ENCODE measurements at places on chromosomes 7 and 10.

- no peak for DNase-seq
Measured at GRCh38 chr7:51190969-51191368, 125.6 kb downstream of the COBL start.

DNA sequence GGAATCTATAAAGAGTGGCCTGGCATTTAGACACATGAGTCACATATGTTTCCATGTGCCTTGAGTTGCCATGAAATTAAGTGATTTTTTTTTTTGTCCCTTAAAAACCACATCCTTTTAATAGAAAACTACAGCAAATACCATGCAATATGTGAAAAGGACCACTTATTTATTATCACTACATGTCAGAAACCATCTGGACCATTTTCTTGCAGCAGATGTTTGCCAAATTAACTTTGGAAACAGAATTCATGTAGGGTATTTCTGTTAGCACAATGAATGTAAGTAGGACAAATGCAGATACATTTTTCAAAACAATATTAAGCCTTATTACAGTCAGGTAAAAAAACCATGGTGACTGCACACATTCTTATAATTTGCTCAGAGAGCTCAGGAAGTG, 230.6 kb downstream of the REEP3 start:
- no peak for DNase-seq

- DNase-seq: no peak
Measured at GRCh38 chr10:96814264-96814663, 17.8 kb upstream of the LCOR start.

- DNase-seq: no peak
Measured at GRCh38 chr7:45575501-45576248, 1.5 kb downstream of the ADCY1 start.

GRCh38 chr10:106612381-106612780, 552.1 kb downstream of the SORCS1 start:
- no peak for DNase-seq

DNA sequence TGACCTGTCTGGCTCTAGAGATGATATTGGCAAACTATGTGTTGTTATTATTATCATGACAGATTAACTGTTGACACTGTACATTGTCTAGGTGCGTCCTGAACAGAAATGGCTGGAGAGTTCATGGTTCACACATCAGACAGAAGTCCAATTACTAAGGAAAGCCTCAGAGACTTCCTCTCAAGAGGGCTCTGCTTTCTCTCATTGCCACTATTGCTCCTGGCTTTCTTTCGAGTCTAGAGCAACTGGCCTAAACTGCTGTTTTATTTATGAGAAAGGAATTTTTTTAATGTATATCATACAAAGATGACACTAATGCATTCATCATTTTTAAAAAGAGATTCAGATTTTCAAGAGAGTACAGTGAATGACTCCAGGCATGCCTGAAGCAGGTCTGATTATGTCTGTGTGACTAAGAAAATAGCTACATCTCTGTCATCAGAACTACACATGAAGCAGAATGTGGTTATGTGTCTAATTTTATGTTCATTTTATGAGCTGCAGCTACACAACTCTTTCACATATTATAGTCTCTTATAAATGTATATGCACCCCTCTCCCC, 30.4 kb downstream of the NRCAM start:
- DNase-seq: no peak

DNA sequence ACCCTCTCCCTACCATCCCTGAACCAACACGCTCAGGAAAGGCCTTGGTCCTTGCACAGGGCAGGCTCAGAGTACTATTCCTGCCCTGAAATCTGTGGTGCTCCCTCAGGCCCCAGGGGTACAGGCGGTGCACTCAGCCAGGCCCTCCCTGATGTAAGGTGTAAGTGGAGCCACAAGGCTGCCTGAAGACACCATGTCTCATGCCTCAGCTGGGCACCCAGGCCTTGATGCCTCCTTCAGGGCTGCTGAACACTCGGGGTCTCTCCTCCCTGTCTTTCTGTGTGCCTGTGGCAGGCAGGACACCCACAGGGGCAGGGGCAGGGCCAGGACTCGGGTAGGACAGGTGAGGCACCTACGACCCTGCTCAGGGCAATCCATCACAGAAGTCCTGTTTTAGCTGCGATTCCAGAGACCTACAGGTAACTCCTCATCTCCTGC, 22.9 kb upstream of the ANTXRL start:
- DNase-seq: no peak

DNA sequence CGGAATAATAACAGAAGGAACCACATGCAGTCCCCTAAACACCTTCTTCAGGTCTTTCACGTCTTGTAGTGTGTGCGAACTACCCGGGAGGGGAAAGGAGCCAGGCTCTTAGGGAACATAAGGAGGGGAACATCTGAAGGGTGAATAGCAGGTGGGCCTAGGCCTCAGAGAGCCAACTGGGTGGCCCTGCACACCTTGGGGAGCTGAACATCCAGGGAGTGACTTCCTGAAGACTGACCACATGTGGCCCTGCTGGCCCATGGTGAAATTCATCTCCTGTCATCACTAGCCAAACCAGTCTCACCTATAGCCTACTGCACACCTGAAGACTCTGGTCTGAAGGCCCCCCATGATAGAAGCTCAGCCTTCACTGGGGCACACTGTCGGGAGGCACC, 5.6 kb downstream of the CALML3 start:
- DNase-seq: no peak

Data from HuH-7 (cell line).